ENCODE measurements at places on chromosomes 6 and 20. TPM values are rescaled to one million over a fixed set of nuclear protein-coding genes. Genes with fewer than 3 reads are reported as not detected.

DNA sequence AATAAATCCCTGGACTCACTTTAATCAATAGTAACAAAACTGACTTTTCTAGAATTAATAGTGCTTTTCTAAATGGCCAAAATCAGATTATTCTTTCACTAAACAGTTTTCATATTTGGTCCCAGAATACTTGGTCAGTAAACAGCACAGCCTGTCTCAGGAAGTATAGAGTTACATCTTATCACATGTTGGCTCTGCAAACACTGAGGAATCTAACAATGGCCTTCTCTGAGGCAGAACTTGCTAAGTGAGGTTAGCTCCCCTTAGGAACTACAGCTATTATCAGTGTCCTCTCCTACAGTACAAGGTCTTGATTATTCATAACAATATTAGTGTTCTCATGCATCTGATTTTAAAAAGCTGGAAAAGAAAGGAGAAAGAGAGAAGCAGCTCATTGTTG lies 1622.8 kb downstream of the HACE1 start:
- no peaks in the 10 kb centered on the region for H3K4me1 ChIP-seq
- no peak overlapping the region for H3K4me3 ChIP-seq
- no peak overlapping the region for H3K27ac ChIP-seq
- H3K36me3 ChIP-seq, result no peaks in the 10 kb centered on the region
- H3K27me3 ChIP-seq, result no peaks in the 10 kb centered on the region

Gene PDE10A
- total RNA-seq, result 13.0 TPM

GRCh38 chr6:151139524-151139923 lies 100.2 kb upstream of the AKAP12 start:
- no peak overlapping the region for H3K4me3 ChIP-seq
- no peaks in the 10 kb centered on the region for H3K4me1 ChIP-seq
- H3K36me3 ChIP-seq, result no peaks in the 10 kb centered on the region
- no peaks in the 10 kb centered on the region for H3K27me3 ChIP-seq

Gene NHLRC1
- 2.3 TPM for total RNA-seq

Gene ARHGAP40
- not detected for total RNA-seq

GRCh38 chr20:46349742-46350056 lies 41.4 kb upstream of the CDH22 start:
- H3K36me3 ChIP-seq, result no peaks in the 10 kb centered on the region
- no peak overlapping the region for H3K27ac ChIP-seq
- no peak for DNase-seq
- H3K27me3 ChIP-seq, result no peaks in the 10 kb centered on the region

Gene MAP7
- total RNA-seq, result 0.91 TPM

- H3K4me1 ChIP-seq, result peaks cover 6% of the 10 kb centered on the region
- H3K27ac ChIP-seq, result peak overlapping the region; percentile 1
- no peaks in the 10 kb centered on the region for H3K36me3 ChIP-seq
These were observed 1.4 kb downstream of the DEFB124 start for GRCh38 chr20:31473331-31474096.

GRCh38 chr6:32432050-32432450 lies 7.6 kb upstream of the HLA-DRA start:
- no peak overlapping the region for H3K27ac ChIP-seq
- no peaks in the 10 kb centered on the region for H3K36me3 ChIP-seq
- no peaks in the 10 kb centered on the region for H3K4me1 ChIP-seq
- H3K27me3 ChIP-seq, result no peaks in the 10 kb centered on the region
